ENCODE measurements at places on chromosomes 11 and 22.

DNA sequence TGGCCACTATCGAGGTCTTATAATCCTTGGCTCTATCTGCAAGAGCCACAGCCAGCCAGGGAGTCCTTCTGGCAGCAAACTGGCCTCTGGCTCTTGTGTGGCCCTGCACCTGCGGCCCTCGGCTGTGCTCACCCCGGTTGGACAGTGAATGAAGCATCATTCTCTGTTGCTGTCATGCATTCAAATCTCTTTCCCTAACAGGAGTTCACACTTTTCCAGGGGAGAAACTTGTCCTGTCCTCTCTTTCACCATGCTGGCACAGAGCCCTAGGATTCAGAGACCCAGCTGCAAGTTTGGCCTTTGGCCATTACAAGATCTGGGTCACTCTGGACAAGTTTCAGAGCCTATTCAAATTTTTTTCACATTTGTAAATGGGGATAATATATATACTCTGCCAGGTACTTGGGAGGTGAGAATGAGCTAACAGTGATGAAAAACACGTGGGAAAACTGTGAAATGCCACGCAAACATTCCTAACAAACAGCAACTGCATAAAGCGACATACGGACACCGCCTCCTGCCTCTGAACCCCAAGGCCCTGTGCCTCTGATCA, 34.2 kb downstream of the TMEM184B start:
- no peak for DNase-seq

- no peak for DNase-seq
These were observed 322.7 kb downstream of the BLID start for GRCh38 chr11:121793291-121793690.

DNA sequence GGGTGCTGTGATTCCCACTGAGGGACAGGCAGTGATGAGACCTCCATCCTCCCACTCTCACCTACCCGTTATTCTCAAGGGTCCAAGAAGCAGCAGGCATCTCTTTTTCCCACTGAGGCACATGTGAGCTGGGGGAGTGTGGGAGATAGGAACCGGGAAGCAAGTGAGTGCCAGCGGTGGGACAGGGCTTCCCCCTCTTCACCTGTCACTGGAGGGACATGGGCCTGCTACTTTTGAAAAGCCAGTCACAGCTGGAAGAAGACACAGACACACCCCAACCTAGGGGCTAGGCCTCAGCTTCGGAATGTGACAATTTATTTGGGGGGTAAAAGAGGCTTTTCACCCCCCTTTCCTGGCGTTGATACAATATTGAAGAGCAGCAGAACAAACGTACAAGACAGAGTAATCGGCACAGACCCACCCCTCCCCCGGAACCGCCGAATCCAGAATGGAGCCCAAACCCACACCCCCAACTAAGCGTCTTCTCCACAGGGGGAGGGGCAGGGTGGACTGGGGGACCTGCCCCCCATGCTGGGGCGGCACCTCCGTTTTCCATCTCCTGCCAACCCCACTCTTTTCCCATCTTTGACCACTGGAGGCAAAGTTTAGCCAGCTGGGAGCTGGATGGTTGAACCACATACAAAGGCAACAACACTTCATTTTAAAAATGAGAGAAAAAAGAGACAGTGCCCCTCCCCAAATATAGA, 10.7 kb downstream of the CBX6 start:
- DNase-seq = no peak

GRCh38 chr11:6440906-6441358, at the start of gene HPX:
HPX (minus strand) TSS chr11:6440987; CDS start chr11:6440963, 24 bp downstream.
- no peak for DNase-seq

GRCh38 chr11:637593-638521, 788 bp downstream of the DRD4 start:
- DNase-seq = peak; percentile 72

GRCh38 chr11:67356864-67357561, 3.7 kb upstream of the POLD4 start:
- peak; percentile 90 for DNase-seq

- DNase-seq = no peak
These were observed 1.0 kb upstream of the EPS8L2 start for GRCh38 chr11:704781-705645.

DNA sequence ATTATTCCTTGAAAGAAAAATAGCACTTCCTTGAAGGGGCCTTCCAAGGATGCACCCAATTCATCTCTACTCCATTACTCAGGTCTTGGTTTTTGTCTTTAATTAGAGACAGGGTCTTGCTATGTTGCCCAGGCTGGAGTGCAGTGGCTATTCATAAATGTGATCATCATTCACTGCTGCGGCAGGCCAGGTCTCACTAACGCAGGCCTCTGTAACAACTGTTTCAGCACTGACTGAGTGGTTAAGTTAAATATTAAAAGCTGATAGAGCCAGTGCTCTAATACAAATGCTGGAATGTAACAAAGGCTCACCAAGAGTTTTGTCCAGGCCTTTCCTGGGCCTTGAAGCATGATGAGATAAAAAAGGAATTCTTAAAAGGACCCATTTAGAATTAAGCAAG, 61.4 kb upstream of the GNAZ start:
- DNase-seq = no peak

GRCh38 chr22:50569896-50570535, 7.3 kb upstream of the SYCE3 start:
- no peak for DNase-seq

DNA sequence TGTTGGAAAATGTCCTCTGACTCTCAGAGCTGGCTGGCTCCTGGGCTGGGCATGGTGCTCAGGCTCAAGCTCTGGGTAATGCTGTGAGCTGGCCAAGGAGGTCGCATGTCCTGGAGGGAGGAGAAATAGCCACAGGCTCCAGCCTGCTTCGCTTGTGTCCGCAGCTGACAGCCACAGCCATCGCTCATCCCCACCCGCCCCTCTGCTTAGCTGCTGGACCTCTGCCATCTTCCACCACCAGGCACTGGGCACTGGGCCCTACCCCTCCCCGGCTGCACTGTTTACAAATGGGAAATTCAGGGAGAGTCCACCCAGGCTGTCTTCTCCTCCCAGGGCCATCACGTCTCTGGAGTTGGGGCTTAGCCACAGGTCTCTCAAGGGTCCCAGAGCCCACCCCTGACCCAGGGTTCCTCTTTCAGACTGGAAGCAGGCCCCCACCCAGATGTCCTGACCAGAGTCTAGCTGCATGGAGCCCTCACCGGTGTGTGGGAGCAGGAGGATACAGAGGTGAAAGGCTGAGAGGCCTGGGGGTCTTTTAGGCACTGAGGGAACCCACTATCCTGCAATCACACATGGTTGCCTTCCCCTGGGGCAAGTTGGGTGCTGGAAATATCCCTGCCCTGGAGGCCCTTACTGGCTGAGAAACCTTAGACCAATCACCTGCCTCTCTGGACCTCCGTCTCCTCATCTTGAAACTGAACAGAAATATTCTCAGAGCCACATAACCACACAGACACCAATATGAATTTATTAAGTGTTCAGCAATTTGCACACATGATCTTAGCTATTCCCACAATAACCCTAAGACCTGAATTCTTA, 62.7 kb downstream of the CD82 start:
- no peak for DNase-seq

DNA sequence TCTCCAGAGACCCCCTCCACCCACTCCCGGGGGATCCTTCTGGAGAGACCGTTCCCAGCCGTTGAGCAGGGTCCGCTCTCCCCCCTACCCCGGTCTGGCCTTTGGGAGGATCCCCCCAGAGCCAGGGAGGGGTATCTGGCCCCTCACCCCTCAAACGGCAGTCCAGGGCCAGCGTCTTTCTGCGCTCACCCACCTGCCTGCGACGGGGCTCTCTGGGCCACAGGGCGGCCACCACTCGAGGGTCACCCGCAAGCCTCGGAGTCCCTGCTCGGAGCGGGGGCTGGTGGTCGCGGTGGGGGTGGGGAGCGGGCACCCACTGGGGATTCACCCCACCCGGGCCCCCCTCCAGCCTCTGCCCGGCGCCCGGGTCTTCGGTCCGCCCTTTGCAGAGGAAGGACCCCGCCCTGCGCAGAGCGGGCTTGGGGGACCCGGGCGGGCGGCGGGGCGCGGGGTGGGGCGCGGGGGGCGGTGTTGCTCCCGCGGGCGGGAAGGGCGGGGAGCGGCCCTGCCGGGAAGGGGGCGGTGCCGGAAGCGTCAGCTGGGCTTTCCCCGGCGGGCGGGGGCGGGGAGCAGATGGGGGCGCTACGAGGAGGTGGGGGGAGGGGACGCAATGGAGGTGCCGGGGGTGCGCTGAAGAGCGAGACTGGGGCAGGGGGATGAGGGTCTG, 16.6 kb downstream of the CRELD2 start:
- peak; percentile 65 for DNase-seq

DNA sequence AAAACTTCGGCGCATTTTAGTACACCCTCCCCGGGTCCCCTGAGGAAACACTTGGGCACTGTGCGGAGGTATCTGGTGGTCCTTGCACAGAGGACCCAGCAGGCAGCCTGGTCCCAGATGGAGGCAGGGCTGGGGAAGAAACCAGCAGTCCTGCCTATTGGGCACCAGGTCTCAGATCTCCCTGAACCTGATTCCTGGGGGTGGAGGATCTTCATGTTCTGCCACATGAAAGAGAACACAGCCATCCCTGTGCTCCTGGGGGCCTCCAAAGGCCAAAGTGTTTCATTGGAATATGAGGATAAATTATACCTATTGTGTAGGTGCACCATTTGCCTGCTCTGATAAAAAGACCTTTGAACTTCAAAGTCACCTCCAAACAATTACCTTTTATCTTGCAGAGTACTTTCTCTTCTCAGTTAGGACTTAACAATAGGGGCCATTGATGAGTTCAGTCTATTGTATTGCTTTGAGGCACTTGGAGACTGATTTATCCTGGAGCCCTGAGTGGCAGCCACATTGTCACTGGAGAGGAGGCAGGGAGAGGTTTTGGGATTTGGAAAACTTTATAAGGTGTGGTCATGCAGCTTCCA, 1.8 kb downstream of the RCN1 start:
- peak; percentile 69 for DNase-seq

- DNase-seq = peak; percentile 44
These were observed 32.4 kb upstream of the NAV2 start for GRCh38 chr11:19679952-19680828.

GRCh38 chr11:102488208-102488607, 35.6 kb upstream of the TMEM123 start:
- DNase-seq = no peak

GRCh38 chr11:70334351-70334995, 63.9 kb upstream of the CTTN start:
- no peak for DNase-seq

DNA sequence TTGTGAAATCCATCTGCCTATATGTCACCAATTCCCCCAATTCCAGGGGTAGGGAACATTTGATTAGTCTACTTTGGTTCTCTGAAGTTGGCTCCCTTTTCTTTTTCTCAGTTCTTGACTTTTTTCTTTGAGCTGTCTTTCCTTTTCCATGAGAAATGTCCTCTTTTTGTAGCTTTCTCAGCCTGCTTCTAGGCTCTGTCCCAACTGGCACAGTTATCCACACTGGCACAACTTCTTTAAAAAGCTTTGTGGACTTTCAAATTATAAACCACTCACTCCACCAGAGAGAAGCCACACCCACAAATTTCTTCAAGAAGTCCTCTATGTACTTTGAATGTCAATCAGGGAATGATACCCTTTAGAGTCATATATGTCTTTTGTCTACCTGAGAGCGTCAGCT, 100.5 kb downstream of the TTC17 start:
- no peak for DNase-seq

DNA sequence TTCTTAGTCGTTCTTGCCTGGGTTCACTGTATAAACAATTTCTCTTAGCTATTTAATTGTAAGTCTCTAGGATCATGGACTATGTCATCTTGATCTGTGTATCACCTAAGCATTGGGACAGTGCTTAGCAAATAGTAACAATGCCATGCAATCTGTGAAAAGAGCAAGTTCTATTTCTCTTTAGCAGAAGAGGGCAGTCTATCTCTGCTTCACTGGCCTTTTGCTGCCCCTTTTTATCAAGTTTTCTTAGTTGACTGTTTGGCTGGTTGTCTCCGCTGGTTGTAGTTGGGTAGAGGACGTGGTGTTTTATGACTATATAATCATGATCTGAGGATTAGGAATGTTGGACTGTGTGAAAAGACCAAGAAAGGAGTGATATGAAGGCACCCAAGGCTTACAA, 315.0 kb downstream of the JRKL start:
- DNase-seq = peak; percentile 28

GRCh38 chr22:38696606-38697424, 3.9 kb downstream of the JOSD1 start:
- no peak for DNase-seq

- DNase-seq = no peak
These were observed 12.1 kb downstream of the SCUBE1 start for GRCh38 chr22:43331069-43331451.

Data from neural progenitor cell (in vitro differentiated cells).